ENCODE measurements at places on chromosomes 13 and 19. TPM values are rescaled to one million over a fixed set of nuclear protein-coding genes. Genes with fewer than 3 reads are reported as not detected.

- no peak overlapping the region for H3K27ac ChIP-seq
- peaks cover 11% of the 10 kb centered on the region for H3K4me1 ChIP-seq
- H3K36me3 ChIP-seq = no peaks in the 10 kb centered on the region
- no peak for DNase-seq
- no peak overlapping the region for H3K4me3 ChIP-seq
Measured at GRCh38 chr19:6233827-6234511, 45.8 kb downstream of the MLLT1 start.

- no peak overlapping the region for H3K4me3 ChIP-seq
- no peak for DNase-seq
- H3K27ac ChIP-seq = no peak overlapping the region
- H3K36me3 ChIP-seq = no peaks in the 10 kb centered on the region
- peaks cover 6% of the 10 kb centered on the region for H3K4me1 ChIP-seq
- H3K27me3 ChIP-seq = no peaks in the 10 kb centered on the region
Measured at GRCh38 chr19:3575949-3576673, 3.4 kb downstream of the HMG20B start.

ATP4B gene
- total RNA-seq = not detected

- no peaks in the 10 kb centered on the region for H3K4me1 ChIP-seq
- no peak for DNase-seq
- H3K27ac ChIP-seq = no peak overlapping the region
- H3K4me3 ChIP-seq = no peak overlapping the region
Measured at GRCh38 chr13:107968470-107968869, 246.9 kb downstream of the LIG4 start.

DNA sequence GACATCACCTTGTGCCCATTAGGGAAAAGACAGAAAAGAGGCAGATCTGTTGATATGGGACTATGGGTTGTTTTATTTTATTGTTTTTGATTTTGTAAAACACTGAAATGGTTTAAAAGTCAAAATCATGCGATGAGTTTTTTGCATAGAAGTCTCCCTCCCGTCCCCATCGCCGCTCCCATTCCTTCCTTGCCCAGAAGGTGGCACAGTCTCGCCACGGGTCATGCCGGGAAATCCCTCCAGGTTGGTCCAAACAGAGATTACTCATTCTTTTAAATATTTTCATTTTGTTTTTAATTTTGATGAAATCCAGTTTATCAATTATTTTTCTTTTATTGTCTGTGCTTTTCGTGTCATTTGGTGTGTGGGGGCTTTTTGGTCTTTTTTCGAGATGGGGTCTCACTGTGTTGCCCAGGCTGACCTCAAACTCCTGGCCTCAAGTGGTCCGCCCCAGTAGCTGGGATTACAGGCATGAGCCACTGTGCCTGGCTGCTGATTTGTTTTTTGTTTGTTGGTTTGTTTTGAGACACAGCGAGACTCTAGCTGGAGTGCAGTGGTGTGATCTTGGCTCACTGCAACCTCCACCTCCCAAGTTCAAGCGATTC is 9.2 kb downstream of the PGPEP1 start:
- H3K4me3 ChIP-seq = no peak overlapping the region
- H3K27me3 ChIP-seq = no peaks in the 10 kb centered on the region
- no peak overlapping the region for H3K27ac ChIP-seq
- peaks cover 10% of the 10 kb centered on the region for H3K4me1 ChIP-seq

- H3K4me3 ChIP-seq = no peak overlapping the region
- no peaks in the 10 kb centered on the region for H3K36me3 ChIP-seq
- H3K27me3 ChIP-seq = peaks cover 95% of the 10 kb centered on the region
- no peak overlapping the region for H3K27ac ChIP-seq
Measured at GRCh38 chr19:47464675-47465419, 6.8 kb downstream of the SLC8A2 start.

WBP4 gene
- 4.2 TPM for total RNA-seq

- peak overlapping the region; percentile 69 for H3K4me3 ChIP-seq
- H3K27ac ChIP-seq = peak overlapping the region; percentile 81
- peaks cover 29% of the 10 kb centered on the region for H3K4me1 ChIP-seq
- peak; percentile 73 for DNase-seq
- no peaks in the 10 kb centered on the region for H3K27me3 ChIP-seq
Measured at GRCh38 chr19:12669270-12670158, 2.9 kb downstream of the WDR83 start.

CDC34 gene
- 93.3 TPM for total RNA-seq

All from PC-9 (cell line).